Stimulated activated CD4-positive, alpha-beta T cell treated with anti-CD3 and anti-CD28 coated beads, Interleukin-4, amount 100 ng/mL, for 4 hours (primary cell): ENCODE measurements at places on chromosomes 7 and 10.

DNA sequence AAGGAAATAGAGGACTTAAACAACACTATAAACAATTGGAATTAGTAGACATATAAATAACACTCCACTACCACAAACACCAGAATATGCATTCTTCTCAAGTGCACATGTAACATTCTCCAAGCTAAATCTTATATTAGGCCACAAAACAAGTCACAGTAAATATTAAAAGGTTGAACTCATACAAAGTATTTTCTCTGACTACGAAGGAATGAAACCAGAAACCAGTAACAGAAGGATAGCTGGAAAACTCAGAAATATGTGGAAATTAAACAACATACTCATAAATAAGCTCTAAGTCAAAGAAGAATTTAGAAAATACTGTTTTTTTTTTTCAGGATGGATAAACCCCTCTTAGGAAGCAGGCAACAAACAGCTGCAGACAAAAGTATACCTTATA, 77.4 kb upstream of the IGFBP3 start:
- DNase-seq: no peak

DNA sequence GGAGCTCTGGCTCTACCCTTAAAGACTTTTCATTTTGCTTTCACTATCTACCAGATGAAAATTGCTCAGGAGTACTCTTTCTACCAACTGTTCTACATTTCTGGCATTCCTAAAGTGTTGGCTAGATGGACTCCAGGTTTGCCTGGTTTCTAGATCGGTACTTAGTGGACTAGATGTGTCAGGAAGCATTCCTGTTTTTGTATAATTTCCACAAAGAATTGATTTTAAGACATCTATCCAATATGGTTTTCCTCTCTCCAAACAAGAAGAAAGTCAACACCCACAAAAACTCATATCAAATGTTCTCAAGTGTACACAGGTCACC, 157.7 kb downstream of the CHRM2 start:
- DNase-seq: no peak

- DNase-seq: no peak
Observed at GRCh38 chr7:77239471-77239870, 39.9 kb upstream of the FGL2 start.

DNA sequence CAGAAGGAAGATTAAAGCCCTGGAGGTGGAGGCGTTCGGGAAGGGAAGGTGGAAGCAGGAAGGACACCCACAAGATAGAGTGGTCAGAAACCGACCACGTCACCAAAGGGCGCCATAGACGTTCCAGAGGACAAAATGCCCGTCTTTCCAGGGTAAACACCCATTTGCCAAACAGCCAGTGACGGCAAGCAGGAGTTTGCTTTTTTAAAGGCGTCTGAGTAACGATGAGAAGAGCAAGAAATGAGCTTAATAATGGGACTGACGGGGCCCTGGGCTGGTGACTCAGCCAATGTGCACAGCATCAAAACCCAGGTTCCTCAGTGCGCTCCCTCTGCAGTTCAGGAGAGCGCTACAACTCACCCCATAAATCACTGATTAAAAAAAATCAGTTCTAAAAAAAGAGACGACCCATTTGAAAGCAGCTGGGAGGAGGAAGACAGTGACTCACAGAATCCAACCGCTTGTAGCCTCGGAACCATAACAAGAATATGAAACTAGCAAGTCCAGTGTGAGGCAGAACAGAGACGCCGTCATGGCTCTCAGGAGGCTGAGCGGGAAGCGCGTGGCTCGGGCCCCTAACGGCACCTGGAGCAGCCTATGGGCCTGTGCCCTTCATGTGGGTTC, 5.9 kb downstream of the DIP2C start:
- DNase-seq: no peak

GRCh38 chr7:143892527-143893300, 9.3 kb downstream of the TCAF1 start:
- DNase-seq: no peak

DNA sequence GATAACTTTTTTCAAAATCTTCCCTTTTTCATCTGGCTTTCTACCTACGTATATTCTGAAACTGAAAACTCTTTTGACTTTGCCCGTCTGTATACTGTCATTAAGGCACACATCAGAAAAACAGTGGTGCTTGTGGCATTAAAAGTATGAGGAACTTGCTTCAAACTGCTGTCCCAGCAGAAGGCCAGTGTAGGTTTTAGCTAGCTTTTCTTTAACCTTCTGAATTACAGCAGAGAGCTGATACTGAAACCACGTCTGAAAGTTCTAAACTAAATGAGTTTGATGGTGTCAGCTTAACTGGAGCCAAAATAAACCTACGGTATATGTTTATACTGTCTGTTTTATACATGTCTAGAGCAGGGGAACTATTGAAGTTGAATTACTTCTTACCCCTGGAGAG, 283.4 kb downstream of the TFEC start:
- no peak for DNase-seq

DNA sequence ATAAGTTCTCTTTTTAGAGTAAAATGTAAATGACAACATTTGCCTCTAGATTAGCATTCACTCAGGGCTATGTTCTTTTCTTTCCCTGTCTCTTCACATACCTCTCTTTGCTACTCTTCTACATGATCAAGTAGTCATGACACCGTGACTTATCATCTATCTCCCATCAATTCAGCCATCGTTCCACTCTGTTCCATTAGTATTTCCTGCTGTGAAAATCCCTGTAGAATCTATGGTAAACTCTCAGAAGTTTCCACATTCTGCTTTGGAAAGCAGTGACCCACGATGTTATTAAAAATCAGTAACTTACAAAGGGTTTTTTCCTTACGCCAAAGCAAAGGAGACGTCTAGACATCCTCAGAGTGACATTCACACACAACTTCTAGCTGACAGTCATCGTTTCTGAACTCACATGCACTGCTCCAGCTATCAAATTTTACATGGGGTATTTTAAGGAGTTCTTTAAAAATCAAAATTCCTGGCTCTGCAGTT, 135.6 kb downstream of the SEMA3C start:
- no peak for DNase-seq

- no peak for DNase-seq
Observed at GRCh38 chr10:116972131-116972530, 32.9 kb downstream of the SHTN1 start.

DNA sequence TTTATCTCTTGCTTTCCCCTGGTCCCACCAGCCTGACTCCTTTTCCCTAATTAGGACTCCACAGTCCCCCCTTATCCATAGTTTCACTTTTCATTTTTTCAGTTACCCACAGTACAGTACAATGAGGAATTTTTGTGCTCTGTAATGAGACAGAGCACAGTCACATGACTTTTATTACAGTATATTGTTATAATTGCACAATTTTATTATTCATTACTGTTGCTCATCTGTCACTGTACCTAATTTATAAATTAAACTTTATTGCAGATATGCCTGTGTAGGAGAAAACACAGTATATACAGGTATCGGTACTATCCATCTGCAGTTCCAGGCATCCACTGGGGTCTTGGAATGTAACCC, 125.4 kb downstream of the KCNMA1 start:
- no peak for DNase-seq

DNA sequence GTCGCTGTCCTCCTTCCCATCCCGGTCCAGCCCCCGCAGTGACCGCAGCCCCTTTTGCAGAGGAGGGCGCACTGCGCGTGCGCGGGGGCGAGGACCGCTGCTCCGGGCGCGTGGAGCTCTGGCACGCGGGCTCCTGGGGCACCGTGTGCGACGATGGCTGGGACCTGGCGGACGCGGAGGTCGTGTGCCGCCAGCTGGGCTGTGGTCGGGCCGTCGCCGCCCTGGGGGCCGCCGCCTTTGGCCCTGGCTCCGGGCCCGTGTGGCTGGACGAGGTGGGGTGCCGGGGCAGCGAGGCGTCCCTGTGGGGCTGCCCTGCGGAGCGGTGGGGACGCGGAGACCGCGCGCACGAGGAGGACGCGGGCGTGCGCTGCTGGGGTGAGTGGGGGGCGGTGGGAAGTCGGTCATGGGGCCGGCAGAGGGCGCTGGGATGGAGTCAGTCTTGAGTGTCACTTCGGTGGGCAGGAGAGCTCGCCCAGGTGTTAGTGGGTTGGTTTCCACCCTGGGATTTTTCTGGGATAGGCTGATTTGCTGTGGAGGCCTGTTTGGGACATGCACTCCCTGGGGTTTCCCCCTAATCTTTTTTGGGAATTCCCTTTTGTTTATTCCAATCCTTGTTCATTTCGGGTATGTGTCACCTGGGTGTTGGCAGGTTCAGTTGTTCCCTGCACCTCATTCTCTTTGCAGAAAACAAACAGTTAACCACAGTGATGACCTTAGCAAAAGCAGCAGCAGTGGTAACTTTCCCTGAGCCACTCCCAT, 11.6 kb downstream of the SCART1 start:
- no peak for DNase-seq

GRCh38 chr7:5549096-5549763, 125.6 kb upstream of the TNRC18 start:
- DNase-seq: no peak

- no peak for DNase-seq
Observed at GRCh38 chr7:27177795-27178320, 3.7 kb upstream of the HOXA10 start.

- DNase-seq: no peak
Observed at GRCh38 chr7:126525906-126526305, 726.8 kb downstream of the GRM8 start.

- no peak for DNase-seq
Observed at GRCh38 chr7:100220586-100221230, 959 bp downstream of the PVRIG start.

DNA sequence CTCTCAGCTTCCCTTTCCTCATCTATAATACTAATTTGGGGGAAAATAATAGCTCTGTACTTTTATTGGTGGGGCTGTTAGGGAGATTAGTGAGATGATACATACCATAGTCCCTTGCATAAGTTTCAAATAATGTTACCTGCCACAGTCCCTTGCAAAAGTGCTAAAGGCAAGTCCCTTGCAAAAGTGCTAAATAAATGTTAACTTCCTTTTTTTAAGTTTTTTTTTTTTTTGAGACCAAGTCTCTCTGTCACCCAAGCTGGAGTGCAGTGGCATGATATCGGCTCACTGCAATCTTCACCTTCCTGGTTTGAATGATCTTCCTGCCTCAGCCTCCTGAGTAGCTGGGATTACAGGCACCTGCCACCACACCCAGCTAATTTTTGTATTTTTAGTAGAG, 43.4 kb upstream of the SRGN start:
- no peak for DNase-seq

DNA sequence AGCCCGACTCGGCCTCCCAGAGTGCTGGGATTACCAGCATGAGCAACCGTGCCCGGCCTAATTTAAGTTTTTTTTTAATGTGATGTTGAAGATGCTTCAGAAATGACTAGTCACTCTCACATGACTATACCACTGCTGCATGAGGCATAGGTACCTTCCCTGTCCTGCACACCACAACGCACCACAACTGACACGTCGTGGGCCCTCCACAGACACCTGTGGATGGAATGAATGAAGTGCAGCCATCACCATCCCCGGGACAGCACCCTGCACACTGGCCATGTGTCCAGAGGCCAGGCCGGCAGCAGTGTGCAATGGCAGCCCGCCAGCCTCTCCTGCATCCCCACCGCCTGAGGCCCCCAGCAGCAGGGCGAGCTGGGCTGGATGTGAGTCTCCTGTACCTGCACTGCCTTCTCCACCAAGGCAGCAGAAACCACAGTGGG, 55.1 kb downstream of the VOPP1 start:
- DNase-seq: no peak

GRCh38 chr7:112232212-112232978, 25.9 kb downstream of the ZNF277 start:
- DNase-seq: no peak

- DNase-seq: no peak
Observed at GRCh38 chr7:14292737-14293136, 303.3 kb upstream of the ETV1 start.

GRCh38 chr7:98034081-98035035, 44.4 kb upstream of the OCM2 start:
- no peak for DNase-seq

GRCh38 chr7:139830782-139831501, 1.9 kb downstream of the TBXAS1 start:
- DNase-seq: no peak

DNA sequence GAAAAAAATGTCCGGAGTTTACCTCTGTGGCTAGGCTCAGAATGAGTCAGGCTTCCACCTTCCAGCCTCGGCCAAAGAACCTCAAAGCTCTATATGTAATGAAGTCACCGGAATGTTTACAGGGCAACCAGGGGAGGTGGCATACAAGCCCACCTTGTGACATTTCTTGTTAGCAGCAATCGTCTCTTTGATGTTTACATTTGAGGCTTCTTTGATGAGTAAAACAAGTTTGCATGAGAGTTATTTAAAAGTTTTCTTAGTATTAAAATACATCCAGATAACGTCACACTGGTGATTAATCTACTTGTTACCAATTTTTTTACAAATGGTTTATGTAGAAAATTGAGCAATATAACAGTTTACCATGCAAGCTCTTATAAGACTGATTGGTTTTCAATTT, 133.1 kb upstream of the ADAM12 start:
- DNase-seq: no peak

- no peak for DNase-seq
Observed at GRCh38 chr7:34227525-34227924, 322.2 kb downstream of the BMPER start.

GRCh38 chr10:74249865-74250264, 98.8 kb downstream of the ADK start:
- DNase-seq: no peak

- no peak for DNase-seq
Observed at GRCh38 chr7:130882396-130882795, 148.4 kb upstream of the KLF14 start.

- DNase-seq: no peak
Observed at GRCh38 chr10:118467200-118467599, 125.1 kb upstream of the FAM204A start.

- no peak for DNase-seq
Observed at GRCh38 chr10:22900841-22901601, 26.8 kb upstream of the ARMC3 start.

DNA sequence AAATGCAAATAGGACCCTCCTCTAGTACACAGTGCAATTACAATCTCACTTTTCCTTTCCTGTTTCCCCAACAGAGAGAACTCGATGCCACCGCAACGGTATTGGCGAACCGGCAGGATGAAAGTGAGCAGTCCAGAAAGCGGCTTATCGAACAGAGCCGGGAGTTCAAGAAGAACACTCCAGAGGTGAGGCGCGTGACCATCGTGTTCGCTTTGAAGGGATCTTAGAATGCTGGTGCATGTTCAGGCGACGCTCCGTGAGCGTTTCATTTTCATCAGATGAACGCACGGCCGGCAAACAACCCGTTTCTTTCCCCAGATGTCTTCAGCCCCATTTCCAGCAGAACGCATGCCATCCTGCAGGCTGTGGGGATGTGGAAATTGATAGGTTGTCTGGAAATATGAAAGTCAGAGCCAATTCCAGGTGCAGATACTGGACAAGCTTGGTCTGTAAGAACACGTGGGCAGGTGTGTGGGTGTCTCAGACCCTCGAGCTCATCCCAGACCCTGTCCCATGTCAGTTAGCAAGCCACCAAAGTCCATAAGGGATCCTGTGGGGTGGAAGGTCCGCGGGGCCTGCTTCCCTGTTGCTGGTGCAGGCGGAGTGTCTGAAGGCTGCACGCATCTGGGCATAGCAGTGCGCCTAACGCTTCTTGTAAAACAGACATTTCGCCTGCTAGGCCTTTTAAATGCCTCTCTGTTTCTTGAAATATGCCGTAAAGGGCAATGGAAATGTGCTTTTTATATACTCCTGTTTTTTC, 98.8 kb downstream of the CUX1 start:
- DNase-seq: no peak

GRCh38 chr10:8438603-8439002, 384.1 kb downstream of the GATA3 start:
- DNase-seq: no peak
